ENCODE measurements at places on chromosomes 3 and 15.

DNA sequence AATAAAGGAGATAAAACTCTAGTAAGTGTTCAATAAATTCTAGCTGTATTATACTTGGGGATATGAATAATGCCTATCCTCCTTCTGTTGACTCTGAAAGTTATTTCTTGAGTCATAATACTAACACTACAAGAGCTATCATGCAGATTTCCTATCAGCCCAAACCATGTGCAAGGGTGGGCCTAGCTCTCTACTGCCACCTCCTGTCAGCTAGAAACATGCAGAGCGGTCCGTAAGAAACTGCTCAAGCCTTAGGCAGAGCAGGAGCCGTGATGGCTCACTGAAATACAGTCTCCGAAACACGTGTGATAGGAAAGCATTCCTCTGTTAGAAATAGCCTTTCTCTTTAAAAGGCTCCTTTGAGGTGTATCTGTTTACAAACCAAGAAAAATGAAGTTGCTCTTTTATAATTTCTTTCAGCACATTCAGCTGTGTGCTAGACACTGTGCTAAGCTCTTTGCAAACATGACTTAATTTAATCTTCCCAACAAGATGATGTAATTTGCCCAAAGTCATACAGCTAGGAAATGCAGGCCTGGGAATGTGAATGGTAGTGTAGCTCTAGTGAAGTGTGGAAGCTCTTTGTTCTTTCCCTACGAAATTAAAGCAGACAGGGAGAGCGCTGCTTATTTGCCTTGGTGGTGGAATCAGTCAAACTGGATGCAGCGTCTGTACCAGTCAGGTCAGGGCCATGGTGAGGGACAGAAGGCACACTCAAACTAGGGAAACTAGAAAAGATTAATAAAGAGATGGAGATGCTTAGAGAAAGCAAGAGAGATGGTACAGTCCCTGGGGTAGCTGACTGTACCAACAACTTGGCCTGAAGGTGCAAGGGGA lies 43.1 kb downstream of the MTHFS start:
- peak; percentile 70 for DNase-seq

DNA sequence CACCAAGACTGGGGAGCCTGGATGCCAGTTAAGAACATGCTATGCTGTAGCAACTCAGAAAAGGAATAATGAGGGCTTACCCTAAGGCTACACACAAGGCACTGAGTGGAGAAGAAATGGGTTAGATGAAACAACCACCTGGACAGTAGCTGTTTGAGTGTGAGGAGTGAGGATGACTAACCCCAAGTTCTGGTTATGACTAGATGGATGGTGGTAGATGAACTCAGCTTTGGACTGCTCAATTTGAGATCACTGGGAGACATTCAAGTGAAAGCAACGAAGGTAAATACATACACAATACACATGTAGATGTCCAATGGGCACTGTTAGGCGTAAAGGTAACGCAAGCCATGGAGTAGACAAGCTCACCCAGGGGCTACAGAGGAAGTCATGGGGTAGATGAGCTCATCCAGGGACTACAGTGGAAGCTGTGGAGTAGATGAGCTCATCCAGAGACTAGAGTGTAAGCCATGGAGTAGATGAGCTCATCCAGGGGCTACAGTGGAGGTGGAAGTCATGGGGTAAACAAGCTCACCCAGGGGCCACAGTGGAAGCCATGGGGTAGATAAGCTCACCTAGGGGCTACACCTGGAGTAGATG lies 98.3 kb downstream of the ANO10 start:
- peak; percentile 18 for DNase-seq

DNA sequence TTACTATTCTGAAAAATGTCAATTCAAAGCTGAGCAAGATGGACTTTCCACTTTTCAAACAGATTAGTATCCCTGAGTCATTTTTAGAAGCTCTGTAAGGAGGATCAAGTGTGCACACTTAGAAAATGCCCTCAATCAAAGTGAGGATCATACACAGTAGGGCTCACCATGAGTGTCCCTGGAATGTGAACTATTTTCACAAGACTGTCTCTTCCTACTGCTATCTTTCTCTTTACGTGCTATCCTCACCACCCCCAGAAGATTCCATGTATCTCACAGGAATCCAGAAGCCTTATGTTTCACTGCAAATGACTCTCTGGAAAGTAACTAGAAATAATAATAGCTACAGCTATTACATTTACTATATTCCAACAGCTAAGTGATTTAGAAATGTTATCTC lies 349.9 kb upstream of the TGFBR2 start:
- DNase-seq: no peak

- DNase-seq: peak; percentile 40
These were observed 642.3 kb downstream of the RBMS3 start for GRCh38 chr3:29922992-29923746.

GRCh38 chr15:85854345-85855097 lies 59.8 kb upstream of the KLHL25 start:
- DNase-seq: peak; percentile 65

- no peak for DNase-seq
These were observed 6.0 kb downstream of the LINS1 start for GRCh38 chr15:100595964-100596363.

DNA sequence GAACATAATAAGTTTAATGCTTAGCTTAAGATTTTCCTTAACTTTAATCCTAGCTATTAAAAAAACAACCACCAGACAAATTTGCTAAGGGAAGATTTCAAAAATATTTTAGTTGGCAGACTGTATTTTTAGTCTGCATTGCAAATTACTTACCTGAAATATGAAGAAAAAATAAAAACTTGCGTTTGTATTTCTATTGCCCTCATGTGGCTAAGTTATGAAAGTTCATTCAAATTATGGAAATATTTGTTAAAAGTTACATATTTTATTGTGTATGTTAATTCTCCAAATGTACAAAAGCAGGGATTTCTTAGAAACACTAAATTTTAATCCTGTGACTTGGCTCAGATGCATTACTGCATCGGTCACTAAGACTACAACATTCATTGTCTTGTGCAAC lies 15.0 kb downstream of the GTF2A2 start:
- no peak for DNase-seq

DNA sequence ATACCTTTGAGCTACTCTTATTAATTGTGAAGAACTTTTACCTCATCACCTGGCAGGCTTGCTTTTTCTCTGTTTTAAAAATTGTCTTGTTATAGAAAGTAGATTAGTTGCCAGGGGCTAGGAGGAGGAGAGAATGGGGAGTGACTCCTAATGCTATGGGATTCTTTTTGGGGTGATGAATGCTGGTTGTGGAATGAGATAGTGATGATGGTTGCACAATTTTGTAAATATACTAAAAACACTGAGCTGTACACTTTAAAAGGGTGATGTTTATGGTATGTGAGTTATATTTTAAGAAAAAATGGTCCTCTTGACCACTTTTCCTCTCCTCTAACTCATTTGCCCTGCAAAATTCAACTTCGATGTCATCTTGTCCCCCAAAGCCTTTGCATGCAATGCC lies 31.8 kb upstream of the LRIG1 start:
- DNase-seq: no peak

GRCh38 chr15:36499412-36500389 lies 79.7 kb upstream of the CDIN1 start:
- peak; percentile 35 for DNase-seq
